ENCODE measurements at places on chromosomes 7 and 10. TPM values are rescaled to one million over a fixed set of nuclear protein-coding genes. Genes with fewer than 3 reads are reported as not detected.

- H3K4me3 ChIP-seq: no peak overlapping the region
- DNase-seq: no peak
- H3K36me3 ChIP-seq: no peaks in the 10 kb centered on the region
- no peaks in the 10 kb centered on the region for H3K4me1 ChIP-seq
These were observed 35.0 kb downstream of the ENTPD1 start for GRCh38 chr10:95790982-95791381.

DNA sequence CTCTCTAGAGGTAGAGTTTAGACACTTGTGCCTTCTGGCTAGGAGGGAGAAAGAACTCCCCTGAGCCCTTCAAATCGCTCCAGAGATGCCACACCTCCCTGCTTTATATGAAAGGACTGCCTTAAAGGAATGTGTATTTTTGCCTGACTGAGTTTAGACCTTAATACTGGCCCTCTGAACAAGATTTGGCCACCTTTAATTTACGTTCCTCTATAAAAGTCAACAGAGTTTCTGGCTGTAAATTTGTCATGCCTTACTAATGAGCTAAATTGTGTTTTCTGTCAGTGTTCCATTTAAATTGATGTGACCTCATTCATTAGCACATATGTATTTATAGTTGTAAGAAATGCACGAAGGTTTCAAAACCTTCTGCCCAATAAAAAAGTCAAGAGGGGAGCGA lies 48.0 kb downstream of the SEMA3C start:
- no peak overlapping the region for H3K27ac ChIP-seq
- peak; percentile 15 for DNase-seq
- no peak overlapping the region for H3K4me3 ChIP-seq
- H3K36me3 ChIP-seq: no peaks in the 10 kb centered on the region
- H3K27me3 ChIP-seq: no peaks in the 10 kb centered on the region
- H3K4me1 ChIP-seq: no peaks in the 10 kb centered on the region

DNA sequence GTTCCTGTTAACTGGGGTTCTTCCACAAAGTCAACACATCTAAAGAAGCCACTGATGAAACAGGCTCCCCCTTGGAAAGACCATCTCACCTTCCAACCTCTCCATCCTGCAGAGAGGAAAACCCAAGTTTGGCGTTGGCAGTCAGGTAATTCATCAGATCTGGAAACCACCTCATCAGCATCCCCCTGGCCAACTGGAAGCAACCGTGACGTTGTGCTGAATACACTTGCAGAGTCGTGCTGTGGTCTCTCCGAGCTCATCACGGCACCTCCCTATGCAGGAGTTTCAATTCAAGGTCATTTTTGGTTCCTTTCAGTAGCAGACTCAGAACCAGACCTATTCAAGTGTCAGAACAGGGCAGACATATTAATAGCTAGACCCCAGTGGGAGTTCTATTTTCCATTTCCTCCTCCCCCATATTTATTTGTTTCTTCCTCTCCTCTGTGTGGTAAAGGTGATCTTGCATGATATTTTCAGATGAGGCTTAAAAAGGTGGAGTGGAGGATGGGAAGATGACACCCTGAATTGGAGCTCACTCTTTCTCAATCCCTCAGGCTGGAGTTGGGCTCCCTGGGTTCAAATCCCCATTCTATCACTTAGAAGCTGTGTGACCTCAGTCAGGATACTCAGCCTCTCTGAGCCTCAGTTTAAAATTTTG lies 149.1 kb upstream of the ADO start:
- H3K27me3 ChIP-seq: no peaks in the 10 kb centered on the region
- H3K36me3 ChIP-seq: no peaks in the 10 kb centered on the region
- DNase-seq: no peak
- no peak overlapping the region for H3K4me3 ChIP-seq
- H3K4me1 ChIP-seq: no peaks in the 10 kb centered on the region
- H3K27ac ChIP-seq: no peak overlapping the region

GRCh38 chr7:33592718-33593117 lies 312.6 kb upstream of the BMPER start:
- H3K4me3 ChIP-seq: no peak overlapping the region
- H3K4me1 ChIP-seq: no peaks in the 10 kb centered on the region
- no peaks in the 10 kb centered on the region for H3K36me3 ChIP-seq
- H3K27ac ChIP-seq: no peak overlapping the region
- H3K27me3 ChIP-seq: no peaks in the 10 kb centered on the region

DNA sequence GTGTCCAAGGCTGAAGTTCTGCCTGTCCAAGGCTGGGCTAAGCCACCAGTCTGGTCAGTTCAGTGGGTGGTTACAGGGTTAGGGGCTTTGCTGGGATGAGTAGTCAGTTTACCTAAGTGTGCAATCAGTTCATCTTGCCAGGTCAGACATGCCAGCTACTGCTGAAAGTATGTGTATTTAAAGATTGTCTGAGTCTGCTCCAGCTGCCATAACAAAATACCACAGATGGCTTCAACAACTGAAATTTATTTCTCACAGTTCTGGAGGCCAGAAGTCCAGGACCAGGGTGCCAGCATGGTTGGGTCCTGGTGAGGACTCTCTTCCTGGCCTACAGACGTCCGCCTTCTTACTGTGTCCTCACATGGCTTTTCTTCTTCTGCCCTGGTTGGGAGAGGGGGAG lies 52.4 kb upstream of the TNS3 start:
- no peak overlapping the region for H3K4me3 ChIP-seq
- H3K27me3 ChIP-seq: no peaks in the 10 kb centered on the region
- no peak for DNase-seq

DNA sequence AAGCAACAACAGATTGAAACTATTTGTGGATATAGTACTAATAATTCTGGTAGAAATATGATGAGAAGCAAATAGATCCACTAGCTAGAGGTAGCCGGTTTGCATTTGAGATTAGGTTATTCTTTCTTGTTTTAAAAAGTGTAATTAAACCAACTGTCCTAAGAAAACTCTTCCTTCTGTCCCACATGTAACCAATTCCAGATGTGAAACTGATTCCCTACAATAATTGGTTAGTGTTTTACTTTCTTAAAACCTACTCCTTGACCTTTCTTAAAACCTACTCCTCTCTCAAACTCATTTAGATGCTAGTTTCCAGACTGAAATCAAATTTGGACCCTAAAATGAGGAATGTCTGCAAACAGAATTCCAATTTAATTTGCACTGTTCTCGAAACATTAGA lies 521.5 kb downstream of the SUGCT start:
- H3K27me3 ChIP-seq: no peaks in the 10 kb centered on the region

GRCh38 chr10:33306701-33307519 lies 27.6 kb downstream of the NRP1 start:
- H3K27me3 ChIP-seq: no peaks in the 10 kb centered on the region
- no peak overlapping the region for H3K27ac ChIP-seq
- peaks cover 2% of the 10 kb centered on the region for H3K4me1 ChIP-seq
- DNase-seq: no peak
- H3K4me3 ChIP-seq: no peak overlapping the region

- no peak for DNase-seq
- H3K27ac ChIP-seq: no peak overlapping the region
- H3K4me3 ChIP-seq: no peak overlapping the region
- H3K4me1 ChIP-seq: no peaks in the 10 kb centered on the region
- no peaks in the 10 kb centered on the region for H3K27me3 ChIP-seq
These were observed 17.6 kb downstream of the ERLIN1 start for GRCh38 chr10:100168313-100168643.

Gene IKZF1
- total RNA-seq: 36.8 TPM

Gene ZNF488
- 0.09 TPM for total RNA-seq

Gene PMS2
- 21.6 TPM for total RNA-seq

Gene CLEC5A
- 2.9 TPM for total RNA-seq

Gene HDAC9
- 22.1 TPM for total RNA-seq

Gene ASB10
- total RNA-seq: not detected

Data from kidney (tissue), 22 donors.